ENCODE measurements at places on chromosomes 1 and 21.
A peak's percentile ranks its signal among the peaks of the same experiment; 100 is the strongest.

DNA sequence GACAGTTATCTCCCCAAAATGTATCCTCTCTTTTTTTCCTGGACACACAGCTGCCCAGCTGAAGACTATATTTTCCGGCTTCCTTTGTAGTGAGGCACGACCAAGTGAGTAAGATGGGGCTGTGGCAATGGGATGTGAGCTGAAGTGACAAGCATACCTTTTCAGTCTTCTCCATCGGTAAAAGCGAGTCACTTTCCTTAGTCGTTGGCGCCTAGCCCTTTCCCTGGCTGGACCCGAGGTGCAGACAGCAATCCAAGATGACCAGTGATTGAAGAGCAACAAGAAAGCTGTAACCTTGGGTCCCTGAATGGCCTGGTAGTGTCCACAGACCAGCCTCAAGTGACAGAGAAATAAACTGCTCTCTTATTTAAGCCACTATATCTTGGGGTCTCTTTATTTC lies 155.2 kb downstream of the NR5A2 start:
- DNase-seq, result no peak

DNA sequence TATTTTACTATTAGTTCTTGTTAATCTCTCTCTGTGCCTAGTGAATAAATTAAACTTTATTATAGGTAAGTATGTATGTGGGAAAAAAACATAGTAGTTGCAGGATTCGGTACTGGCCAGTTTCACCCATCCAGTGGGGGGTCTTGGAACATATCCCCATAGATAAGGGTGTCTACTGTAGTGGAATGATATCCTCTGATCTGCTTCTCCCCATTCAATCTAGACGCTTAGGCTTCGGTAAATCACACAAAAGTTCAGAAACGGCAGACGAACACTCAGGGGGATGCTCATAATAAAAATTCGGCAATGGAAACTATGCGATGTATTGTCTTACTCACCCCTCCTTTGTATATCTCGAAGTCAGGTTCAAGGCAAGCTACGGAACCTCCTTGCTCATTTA lies 232.9 kb upstream of the COA6 start:
- no peak for DNase-seq

GRCh38 chr1:179194068-179194537 lies 35.4 kb downstream of the ABL2 start:
- DNase-seq, result no peak

DNA sequence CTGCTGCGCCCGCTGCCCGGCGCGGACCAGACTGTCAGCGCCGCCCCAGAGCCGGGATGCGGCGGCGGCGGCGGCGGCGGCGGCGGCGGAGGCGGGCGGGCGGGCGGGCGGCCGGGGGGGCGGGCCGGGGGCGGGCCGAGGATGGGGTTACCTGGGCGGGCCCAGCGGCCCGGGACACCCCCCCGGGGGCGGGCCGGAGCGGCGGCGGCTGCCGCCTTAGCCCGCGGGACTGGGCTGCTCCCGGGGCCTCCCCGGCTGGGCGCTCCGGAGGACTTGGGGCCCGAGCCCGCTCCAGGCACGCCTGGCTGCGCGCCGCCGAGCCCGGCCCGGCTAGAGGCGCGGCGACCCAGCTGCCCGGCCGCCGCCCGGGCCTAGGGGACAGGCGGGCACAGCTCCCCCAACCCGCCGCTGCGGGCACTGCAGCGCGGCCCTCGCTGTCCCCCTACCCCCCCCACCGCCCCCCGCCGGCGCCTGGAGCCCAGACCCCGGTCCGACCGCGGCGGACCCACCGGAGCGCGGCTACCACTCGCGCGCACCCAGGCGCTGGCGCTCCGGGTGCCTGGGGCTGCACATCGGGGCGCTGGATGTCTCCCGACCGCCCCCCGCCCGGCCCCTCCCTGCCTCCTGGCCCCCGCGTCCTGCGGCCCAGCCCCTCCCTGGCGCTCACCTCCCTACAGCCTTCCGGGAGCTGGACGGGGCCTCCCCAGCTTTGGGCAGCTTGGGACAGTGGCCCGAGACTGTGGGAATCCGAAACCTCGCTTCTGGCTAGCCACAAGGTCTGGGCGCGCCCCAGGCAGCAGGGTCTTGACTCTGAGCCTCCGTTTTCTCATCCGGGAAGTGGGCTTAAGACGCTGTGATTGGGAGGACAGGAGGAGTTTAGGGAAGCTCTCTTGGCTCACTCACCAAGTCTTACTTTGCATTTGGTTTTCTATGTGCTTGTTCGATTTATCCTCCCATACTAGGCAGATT lies at the start of gene WNT4:
TSS of gene WNT4 (minus strand) at position 33 of the 969 bp plus-strand sequence. CDS start 175 bp downstream, outside the sequence.
- DNase-seq, result no peak

- DNase-seq, result no peak
Observed at GRCh38 chr1:114234408-114235124, 80.9 kb upstream of the SYT6 start.

GRCh38 chr1:73576083-73576482 lies 621.9 kb downstream of the LRRIQ3 start:
- DNase-seq, result no peak

DNA sequence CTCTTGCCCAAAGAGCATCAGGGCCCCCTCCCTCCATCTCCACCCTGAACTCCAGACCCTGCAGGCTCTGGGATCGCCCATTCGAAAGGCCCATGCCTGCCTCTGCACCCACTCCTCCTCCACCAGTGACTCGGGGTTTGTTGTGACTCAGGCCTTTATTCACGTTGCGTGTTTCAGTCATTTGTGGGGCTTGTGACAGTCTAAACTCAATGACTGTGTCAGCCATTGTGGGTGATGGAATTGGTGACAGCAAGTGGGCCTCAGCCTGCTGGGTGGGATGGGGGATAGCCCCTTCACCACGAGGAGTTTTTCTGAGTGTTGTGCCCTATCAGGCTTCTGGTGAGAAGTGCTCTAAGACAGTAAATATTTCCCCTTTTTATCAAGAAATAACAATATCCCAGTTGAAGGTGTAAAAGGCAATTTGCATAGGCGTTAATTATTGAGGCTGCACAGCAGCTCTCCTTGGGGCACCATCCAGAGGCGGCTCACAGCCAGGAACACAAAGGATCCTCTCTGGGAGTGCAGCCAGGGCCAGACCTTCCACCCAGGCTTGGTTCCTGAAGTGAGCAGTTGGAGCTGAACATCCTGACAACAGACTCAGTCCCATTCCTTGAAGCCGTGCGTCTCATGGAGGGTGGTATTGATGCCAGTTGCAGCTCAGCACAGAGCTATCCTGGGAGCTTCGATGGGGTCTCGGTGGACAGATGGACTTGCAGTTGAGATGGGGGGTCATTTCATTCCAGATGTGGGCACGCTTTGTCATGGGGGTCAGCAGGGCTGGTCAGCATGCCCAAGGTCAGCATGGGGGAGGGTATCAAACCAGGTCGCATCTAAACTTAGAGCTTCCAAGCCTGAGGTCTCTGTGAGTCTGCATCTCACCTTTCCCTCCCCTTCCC lies 135.6 kb upstream of the CACNA1E start:
- DNase-seq, result no peak

GRCh38 chr21:41616031-41616591 lies 108.2 kb upstream of the TMPRSS2 start:
- DNase-seq, result no peak

- no peak for DNase-seq
Observed at GRCh38 chr1:175833951-175834350, 90.6 kb upstream of the TNR start.

- DNase-seq, result no peak
Observed at GRCh38 chr1:218829097-218829496, 344.6 kb upstream of the LYPLAL1 start.

- DNase-seq, result no peak
Observed at GRCh38 chr1:1112237-1112985, 3.5 kb downstream of the C1orf159 start.

- DNase-seq, result peak; percentile 45
Observed at GRCh38 chr1:155044812-155045657, 6.1 kb upstream of the ADAM15 start.

DNA sequence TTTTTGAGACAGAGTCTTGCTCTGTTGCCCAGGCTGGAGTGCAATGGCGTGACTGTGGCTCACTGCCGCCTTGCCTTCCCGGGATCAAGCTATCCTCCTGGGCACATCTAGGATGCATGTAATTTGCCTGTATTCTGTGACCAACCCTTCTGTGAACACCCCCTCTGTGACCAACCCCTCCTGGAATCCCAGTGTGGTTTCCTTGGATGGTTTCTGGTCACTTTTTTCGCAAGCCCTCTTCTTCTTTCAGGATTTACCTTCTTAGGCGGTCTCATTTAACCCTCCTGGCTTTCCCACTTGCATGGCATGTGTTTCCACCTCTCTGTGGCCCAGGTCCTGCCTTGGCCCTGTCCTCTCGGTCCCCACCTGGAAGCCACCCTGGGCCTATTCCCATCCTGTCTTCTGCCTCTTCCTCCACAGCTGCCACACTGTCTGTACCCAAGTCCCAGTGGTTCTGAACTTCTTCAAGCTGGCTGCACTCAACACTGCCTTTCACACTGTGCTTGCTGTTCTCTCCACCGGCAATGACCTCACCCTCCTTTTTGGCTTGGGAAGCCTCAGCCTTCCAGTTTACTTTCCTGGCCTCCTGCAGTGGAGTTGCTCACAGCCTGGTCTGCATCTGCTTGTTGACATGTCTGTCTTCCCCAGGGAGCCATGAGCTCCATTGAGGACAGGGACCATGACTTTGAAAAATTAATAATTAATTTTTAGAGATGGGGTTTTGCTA lies 57.0 kb downstream of the DISC1 start:
- DNase-seq, result no peak

GRCh38 chr1:52189898-52190480 lies 48.1 kb downstream of the ZFYVE9 start:
- DNase-seq, result no peak

DNA sequence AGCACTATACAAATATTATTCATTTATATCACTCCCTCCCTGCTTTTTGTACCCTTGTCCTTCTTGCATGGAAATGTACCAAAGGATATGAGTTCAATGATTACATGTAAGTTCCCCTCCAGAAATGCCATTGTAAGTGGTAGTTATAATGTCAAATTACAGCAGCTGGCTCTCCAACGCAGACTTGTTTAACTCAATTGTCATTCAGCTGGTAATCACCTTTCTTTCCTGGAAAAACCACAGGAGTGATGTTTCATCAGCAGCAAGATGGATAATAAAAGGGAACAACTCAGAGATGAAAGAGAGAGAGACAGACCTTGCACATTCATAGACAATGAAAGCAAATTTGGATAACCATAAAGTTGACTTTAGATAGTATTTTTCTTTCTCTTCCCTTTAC lies 578.6 kb upstream of the PBX1 start:
- DNase-seq, result no peak

DNA sequence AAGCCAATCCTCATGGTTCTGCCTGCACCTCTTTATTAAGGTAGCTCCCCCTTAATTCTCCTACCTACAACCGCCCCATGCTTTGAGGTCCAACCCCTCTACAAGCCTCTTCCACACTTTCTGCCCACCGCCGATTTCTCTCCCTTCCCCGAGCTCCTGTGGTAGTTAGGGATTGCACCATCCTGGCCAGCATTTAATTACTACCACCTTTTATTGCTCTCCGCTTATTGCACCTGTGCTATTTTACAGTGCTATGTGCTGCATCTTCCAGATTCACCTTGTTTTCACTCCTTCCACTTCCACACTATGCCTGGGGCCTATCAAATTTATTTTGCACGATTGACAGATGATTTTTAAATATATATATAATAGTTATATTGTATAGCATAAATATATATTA lies 29.3 kb upstream of the DNAJC11 start:
- no peak for DNase-seq

GRCh38 chr21:44941567-44941966 lies 1.7 kb downstream of the SLX9 start:
- no peak for DNase-seq

DNA sequence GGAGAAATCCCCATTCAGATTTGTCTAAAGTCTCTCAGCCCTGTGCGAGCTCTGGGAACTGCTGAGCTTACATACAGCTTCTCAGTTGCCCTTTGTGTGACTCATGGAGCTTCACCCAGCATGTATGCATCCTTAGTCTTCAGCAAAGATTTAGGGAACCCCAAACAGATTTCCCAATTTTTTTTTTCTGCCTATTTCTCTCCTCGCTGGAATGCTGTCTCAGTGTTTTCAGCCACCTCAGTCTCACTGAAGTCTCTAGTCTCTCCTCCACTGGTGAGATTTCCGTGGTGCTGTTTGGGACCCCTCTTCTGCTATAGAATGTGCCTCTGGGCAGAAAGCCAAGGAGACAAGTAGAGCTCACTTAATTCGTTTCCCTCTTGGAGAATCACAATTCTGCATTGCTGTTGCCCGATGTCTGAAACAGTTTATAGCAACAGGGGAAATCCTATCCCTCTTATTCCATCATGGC lies 28.1 kb upstream of the TXLNA start:
- DNase-seq, result no peak

DNA sequence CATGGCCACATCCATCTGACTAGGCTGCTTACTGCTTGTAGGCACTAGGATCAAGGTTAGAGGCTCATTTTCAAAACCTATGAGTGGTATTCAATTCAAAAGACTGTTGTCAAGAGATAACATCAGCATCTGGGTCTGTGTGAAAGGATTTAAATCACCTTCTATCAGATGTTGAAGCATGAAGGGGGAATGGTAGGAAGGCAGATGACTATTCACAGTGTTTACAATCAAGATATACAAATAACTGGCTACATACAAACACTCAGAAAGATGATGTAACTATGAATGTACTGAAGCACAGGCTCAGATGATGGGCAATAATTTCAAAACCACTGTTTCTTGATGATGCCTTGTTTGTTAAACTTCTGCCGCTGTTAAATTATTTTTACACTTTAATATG lies 249.2 kb downstream of the SLC45A1 start:
- DNase-seq, result no peak

DNA sequence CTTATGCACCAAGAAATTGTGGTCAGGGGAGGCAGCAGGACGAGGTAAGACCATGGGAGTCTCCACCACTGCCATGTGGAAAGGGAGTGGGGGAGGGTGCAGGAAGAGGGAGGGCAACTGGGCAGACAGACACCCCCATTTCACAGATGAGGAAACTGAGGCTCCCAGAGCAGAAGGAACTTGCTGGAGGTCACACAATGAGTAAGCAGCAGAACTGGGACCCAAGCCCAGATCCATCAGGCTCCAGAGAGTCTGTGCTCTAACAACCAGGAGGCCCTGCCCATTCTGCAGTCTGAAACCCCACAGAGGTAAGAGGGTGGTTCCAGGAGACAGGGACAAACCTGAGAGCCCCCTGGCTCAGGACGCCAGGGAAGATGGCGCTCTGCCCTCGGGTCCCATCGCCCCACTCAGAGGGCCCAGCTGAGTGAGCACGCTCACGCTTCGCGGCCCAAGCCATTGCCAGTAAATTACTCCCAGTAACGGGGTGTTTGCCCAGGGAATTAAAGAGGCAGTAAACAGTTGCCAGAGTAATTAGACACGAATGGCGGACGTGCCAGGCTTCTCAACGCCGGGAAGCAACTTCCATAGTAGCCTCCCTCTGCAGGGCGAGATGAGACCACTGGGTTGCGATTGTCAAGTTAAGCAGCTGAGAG lies 59.2 kb downstream of the MATN1 start:
- DNase-seq, result no peak

GRCh38 chr21:34730194-34730593 lies 61.4 kb downstream of the CLIC6 start:
- no peak for DNase-seq

GRCh38 chr1:115476616-115477015 lies 138.6 kb upstream of the NGF start:
- DNase-seq, result no peak

- no peak for DNase-seq
Observed at GRCh38 chr21:44304877-44305293, 5.0 kb downstream of the PFKL start.

GRCh38 chr1:93531193-93531592 lies 83.3 kb downstream of the FNBP1L start:
- no peak for DNase-seq

- DNase-seq, result no peak
Observed at GRCh38 chr1:153623101-153623500, 4.2 kb downstream of the S100A13 start.

GRCh38 chr1:224175617-224176016 lies 7.4 kb upstream of the DEGS1 start:
- DNase-seq, result no peak

- no peak for DNase-seq
Observed at GRCh38 chr1:97119260-97120158, 397.9 kb downstream of the PTBP2 start.

Measured in activated CD4-positive, alpha-beta T cell treated with anti-CD3 and anti-CD28 coated beads for 1 hour (primary cell).